ENCODE measurements at places on chromosomes 7 and 10. TPM values are rescaled to one million over a fixed set of nuclear protein-coding genes. Genes with fewer than 3 reads are reported as not detected.

SOSTDC1 gene
- not detected for total RNA-seq

SYT15 gene
- total RNA-seq = 1.5 TPM

TMEM229A gene
- total RNA-seq = not detected

ATRNL1 gene
- total RNA-seq = not detected

SEM1 gene
- 41.2 TPM for total RNA-seq

TACR2 gene
- total RNA-seq = not detected

ZCWPW1 gene
- total RNA-seq = 2.0 TPM

DNA sequence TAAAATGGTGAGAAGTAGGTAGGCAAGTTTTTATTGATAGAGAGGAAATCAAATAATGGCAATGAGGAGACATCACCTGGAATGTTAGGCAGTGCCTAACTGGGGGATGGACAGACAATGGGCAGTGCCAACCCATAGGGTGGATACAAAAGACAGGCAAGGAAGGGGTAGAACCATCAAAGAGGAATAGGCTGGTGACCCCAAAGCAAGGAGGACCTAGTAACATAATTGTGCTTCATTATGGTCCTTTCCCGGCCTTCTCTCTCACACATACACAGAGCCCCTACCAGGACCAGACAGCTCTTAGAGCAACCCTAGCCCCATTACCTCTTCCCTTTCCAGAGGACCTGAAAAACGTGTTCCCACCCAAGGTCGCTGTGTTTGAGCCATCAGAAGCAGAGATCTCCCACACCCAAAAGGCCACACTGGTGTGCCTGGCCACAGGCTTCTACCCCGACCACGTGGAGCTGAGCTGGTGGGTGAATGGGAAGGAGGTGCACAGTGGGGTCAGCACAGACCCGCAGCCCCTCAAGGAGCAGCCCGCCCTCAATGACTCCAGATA is 30.0 kb downstream of the PRSS2 start:
- DNase-seq = no peak

DNA sequence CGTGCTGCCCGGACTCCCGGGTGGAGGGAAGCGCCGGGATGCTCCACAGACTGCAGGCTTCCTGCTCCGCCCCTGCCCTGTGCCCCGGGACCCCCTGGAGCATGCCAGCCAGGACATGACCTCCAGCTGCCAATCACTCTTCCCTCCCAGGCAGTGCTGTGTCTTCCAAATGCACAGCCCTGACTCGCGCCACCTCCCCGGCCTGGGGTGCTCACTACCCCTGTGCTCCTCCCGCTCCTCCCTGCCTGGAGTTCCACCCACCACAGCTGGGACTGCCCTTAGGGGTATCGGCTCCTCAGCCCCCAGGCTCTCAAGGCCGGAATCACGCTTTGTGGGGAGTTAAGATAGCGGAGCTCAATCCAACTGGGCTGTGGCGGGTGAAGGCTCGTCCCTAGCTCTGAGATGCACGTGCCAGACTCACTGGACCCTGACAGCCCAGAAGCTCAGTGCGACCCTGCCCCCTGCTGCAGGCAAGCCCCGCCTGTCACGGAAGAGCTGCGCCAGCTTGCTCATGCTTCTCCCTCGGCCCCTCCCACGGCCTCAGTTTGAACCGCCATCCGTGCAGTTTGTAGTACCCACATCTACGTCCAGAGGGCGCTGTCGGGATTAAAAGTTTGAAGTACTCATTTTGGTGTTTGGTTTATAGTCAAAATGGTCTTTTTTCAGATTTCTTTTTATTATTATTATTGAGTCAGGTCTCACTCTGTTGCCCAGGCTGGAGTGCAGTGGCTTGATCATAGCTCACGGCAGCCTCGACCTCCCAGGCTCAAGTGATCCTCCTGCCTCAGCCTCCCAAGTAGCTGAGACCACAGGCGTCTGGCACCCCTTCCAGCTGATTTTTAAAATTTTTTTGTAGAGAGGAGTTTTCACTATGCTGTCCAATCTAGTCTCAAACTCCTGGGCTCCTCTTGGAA is 142.5 kb upstream of the TCERG1L start:
- peak; percentile 47 for DNase-seq

DNA sequence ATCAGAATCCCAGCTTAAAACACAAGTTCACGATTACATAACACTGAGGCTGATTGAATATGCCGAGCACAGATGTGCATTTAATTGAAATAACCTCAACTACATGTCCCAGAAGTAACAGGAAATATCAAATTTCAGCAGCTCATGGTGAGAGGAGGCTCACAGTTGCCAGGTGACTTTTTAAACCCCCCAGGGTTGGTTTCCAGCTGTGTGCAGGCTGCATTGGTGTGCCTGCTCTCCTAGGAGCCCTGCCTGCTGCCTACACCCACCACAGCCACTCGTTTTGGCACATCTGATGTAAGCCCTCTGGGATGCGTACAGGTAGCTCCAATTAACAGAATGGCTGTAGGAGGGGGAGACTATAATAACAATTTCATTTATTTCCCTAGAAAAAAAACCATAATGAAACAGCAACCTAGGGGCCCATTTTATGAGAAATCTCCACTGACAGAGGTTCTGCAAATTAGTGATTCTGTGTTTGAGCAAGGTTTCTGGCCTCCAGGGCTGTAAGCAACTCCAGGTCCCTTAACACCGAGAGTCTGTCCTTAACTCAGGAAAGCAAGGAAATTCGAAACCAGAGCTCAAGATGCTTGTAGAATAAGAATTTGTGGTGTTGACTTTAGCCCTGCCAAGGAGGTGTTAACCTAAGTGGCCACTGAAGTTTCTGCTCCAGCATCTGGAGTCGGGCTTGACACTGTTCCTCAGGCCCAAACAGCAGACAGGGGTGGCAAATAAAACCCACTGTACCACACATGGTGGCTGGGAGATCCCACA is 161.9 kb downstream of the BMPER start:
- no peak for DNase-seq

DNA sequence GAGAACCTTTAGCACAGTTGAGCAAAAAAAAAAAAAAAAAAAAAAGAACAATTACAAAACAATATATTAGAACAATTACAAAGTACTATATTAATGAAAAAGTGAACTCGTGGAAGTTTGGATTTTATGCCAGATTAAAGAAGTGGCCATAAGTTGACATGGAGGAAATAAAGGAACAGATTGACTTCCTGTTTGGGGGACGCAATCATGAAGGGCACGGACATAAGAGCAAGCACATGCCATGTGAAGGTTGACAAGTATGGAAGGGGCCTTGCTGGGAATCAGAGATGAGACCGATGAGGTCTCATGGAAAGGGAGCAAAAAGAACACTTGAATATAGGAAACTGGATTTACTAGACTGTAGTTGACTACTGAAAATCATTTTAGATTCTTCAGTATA is 61.7 kb downstream of the ICA1 start:
- DNase-seq = no peak

GRCh38 chr10:16843252-16843870 is 26.1 kb upstream of the RSU1 start:
- no peak for DNase-seq

DNA sequence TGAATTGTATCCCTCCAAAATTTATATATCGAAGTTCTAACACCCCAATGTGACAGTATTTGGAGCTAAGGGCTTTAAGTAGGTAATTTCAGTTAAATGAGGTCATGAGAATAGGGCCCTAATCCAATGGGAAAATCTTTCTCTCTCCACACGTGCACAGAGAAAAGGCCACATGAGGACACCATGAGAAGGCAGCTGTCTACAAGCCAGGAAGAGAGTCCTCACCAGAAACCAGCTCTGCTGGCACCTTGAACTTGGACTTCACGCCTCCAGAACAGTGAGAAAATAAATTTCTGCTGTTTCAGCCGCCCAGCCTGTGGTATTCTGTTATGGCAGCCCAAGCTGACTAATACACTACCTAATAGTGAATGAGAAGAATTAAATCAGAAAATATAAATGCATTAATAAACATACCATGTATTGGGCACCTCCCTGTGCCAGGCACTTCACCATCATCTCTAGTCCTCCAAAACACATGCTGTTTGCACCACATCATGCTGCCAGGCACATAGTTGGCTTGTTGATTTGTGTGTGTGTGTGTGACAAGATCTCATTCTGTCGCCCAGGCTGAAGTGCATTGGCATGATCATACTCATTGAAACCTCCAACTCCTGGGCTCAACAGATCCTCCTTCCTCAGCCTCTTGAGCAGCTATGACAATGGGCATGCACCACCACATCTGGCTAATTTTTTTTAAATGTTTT is 9.1 kb upstream of the TOMM7 start:
- DNase-seq = no peak

GRCh38 chr7:44081266-44081748 is 1.0 kb downstream of the POLM start:
- no peak for DNase-seq

- DNase-seq = no peak
Observed at GRCh38 chr7:135917721-135918120, 59.4 kb downstream of the MTPN start.

GRCh38 chr10:70744617-70745143 is 40.5 kb downstream of the TBATA start:
- DNase-seq = no peak

- DNase-seq = no peak
Observed at GRCh38 chr10:107264742-107265141, 100.2 kb upstream of the SORCS1 start.

DNA sequence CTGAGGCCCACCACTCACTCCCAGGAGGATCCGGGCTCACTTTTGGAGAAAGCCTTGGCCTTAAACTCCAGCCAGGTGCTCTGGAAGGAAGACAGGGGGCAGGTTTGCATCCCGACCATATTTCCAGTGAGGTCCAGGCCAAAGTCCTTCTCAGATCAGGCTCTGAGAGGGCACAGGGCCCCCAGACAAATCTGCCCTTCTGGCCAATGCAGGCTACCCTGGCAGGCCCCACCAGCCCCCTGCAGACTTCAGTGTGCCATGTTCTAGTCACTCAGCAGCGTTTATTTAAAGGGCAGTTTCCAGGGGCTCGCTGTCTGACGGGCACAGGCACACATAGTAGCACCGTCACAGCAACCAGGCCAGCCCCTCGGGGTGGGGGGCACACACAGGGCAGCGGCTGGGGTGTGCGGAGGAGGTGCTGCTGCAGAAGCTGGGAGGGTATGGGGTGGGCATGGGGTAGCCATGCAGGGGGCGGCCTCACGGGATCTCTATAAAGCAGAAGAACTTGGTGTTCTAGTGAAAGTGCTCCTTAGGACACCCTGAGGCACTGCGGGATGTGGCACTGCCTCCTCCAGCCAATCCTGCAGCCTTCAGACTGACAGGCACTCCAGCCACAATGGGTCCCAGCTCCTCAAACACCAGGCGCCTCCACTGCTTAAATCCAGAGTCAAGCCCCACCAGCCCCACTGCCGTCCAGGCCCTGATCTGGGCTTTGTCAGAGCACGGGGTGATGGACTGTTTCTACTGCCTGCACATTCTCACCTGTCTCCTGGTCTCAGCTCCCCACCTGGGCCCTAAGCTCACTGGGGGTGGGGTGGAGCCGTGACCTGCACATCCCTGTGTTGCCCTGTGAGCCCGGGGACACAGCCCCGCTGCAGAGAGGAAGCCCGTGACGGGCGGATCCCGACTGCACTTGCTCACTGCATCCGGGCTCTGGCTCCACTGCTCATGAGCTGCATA is 9.6 kb upstream of the PYROXD2 start:
- no peak for DNase-seq

DNA sequence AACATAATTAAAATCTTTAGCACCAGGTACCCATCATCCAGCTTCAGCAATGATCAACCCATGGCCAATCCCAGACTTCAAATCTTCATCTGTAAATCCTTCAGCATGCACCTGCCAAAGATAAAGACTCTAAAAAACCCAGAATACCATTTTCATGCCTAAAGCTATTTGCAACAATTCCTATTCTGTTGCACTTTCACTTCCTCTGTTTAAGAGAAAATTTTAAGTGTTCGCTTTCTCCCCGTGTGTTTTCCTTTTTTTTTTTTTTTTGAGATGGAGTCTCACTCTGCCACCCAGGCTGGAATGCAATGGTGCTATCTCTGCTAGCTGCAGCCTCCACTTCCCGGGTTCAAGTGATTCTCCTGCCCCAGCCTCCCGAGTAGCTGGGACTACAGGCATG is 31.8 kb upstream of the HTR5A start:
- no peak for DNase-seq

- DNase-seq = no peak
Observed at GRCh38 chr7:86978808-86979506, 80.5 kb downstream of the ELAPOR2 start.

GRCh38 chr10:73413528-73414229 is at the start of gene ANXA7:
Gene ANXA7, minus strand, starts transcription at chr10:73414058. Its CDS starts 13,202 bp downstream, at chr10:73400856.
- peak; percentile 89 for DNase-seq

- no peak for DNase-seq
Observed at GRCh38 chr10:100186253-100187212, 704 bp upstream of the ERLIN1 start.

DNA sequence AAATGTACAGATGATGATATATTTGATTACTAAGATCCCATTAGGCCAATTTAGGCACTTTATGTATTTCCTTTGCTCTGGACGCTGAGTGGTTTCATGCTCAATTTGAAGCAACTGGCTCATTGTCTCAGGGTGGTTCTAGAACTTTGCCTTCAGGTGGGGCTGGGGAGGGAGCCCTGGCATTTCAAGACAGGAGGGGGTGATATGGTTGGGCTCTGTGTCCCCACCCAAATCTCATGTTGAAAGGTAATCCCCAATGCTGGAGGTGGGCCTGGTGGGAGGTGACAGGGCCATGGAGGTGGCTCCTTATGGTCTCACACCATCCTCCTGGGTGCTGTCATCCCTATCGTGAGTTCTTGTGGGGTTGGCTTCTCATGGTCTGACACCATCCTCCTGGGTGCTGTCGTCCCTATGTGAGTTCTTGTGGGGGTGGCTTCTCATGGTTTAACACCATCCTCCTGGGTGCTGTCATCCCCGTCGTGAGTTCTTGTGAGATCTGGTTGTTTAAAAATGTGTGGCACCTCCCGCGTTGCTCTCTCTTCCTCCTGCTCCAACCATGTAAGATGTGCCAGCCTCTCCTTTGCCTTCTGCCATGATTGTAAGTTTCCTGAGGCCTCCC is 151.5 kb upstream of the KLF6 start:
- no peak for DNase-seq

DNA sequence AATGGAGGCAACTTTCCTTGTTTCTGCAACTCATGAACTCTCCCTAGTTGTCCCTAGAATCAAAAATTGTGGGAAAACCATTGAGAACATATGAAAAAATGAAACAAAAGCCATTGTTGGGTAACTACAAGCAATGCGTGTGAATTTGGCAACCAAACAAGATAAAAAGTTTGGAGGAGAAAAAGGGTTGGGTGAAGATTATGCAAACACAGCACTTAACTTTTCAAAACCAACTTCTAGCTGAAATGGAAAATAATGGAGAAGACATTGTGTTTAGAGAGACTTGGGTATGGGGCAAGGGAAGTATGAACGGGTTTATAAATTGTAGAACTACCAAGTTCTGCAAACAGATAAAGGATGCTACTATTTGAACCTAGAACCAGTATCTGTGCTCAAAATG is 89.0 kb upstream of the SVIL start:
- DNase-seq = no peak

Measured in activated T-helper 1 cell treated with anti-CD3 and anti-CD28 coated beads, Interleukin-12 subunit alpha, Interleukin-12 subunit beta, Interleukin-2, Interleukin-4 antibody, amounts not matched to agents 30 ng/mL and 10 ng/mL and 1 ng/mL, durations not matched to agents 14 hours and 24 hours and 36 hours (primary cell).